ENCODE measurements at places on chromosomes 7 and 10. TPM values are rescaled to one million over a fixed set of nuclear protein-coding genes. Genes with fewer than 3 reads are reported as not detected.

- no peak for DNase-seq
Measured at GRCh38 chr10:118148247-118148646, 101.5 kb upstream of the RAB11FIP2 start.

- no peak for DNase-seq
Measured at GRCh38 chr10:132876993-132877431, 65.4 kb downstream of the CFAP46 start.

DNA sequence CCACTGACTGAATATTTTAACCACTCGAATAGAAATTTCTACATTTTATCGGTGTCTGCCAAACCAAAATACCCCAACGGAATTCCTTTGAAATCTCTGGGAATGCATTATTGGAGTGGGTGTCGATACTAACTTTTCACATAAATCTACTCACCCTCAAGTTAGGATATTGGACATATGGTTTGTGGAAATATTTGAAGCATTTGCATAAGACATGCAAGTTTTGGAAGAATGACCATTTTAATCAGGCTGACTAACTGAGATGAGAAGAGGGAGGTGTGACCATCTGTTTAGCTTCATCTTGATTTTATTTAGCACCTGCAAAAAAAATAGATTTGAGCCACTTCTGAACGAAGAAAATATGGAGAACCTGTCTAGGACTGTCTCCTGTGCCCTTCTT is 61.2 kb downstream of the KLF6 start:
- no peak for DNase-seq

GRCh38 chr7:16212610-16213009 is 208.7 kb downstream of the CRPPA start:
- DNase-seq: no peak

- no peak for DNase-seq
Measured at GRCh38 chr10:22723783-22724182, 9.4 kb upstream of the PIP4K2A start.

Gene CPXM2
- 7.3 TPM for total RNA-seq

- no peak for DNase-seq
Measured at GRCh38 chr7:69656890-69657289, 58.6 kb downstream of the AUTS2 start.

DNA sequence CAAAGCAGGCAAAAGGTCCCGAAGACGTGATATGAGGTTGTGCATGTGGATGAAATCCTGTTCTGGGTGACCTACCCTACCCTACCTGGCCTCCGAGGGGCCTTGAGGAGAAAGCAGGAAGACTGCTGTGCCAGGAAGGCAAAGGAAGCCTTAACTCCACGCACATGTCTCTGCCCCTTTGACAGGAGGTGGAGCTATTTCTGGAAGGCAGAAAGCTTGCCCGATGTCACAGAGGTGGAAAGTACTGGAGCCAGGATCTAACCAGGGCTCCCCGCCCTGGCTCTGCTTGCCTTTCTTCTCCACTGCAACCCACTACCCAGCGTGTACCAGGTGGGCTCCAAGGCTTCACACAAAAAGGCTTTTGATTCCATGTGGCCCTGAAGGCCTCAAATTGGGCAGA is 66.4 kb upstream of the DDC start:
- DNase-seq: no peak

DNA sequence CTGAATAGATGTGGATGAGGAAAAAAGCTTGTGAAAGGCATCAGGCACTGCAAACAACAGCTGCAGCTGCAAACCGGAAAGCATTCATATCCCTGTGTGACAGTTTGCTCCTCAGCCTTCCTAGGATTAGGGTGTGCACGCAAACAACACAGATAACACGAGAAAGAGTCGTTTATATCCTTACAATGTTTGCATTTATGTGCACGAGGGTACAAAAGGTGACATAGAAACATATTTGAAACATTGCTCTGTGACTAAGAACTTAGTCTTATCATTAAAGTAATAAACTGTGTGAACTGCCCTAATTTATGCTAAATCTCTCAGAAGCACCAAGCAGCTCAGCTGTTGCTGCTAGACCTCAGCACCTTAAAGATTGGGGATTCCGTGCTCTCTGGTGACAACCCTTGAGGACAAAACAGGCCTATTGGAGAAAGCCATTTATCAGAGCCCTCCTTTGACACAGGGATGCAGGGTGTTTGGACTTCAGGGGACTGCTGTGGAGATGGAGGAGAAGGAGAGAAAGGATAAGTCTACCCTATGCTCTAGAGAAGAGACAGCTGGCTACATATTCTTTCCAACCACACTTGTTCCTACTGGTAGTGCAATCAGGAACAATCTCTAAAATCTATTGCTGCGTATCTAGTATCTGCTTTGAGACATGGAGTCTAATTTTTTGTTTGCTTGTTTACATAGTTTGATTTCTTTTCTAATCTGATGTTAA is 176.2 kb downstream of the GNAT3 start:
- DNase-seq: no peak

Gene KCP
- 1.6 TPM for total RNA-seq

DNA sequence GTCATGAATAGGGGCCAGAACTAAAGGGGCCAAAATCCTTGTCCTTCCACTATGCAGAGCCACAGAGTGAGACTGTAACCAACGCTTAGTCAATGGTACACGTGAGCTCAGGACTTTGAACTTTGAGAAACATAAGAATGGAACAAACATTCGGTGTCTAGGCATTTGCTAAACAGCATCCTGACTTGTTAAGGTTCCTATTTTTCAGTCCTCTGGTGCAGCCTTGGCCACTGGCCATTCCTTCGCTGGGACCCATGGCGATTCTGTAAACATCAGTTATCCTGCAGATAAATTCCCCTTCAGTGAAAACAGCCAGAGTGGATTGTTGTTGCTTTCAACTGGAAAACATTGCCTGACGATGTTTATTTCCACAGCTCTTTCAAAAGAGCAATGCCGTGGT is 266.8 kb downstream of the SORCS1 start:
- DNase-seq: no peak

DNA sequence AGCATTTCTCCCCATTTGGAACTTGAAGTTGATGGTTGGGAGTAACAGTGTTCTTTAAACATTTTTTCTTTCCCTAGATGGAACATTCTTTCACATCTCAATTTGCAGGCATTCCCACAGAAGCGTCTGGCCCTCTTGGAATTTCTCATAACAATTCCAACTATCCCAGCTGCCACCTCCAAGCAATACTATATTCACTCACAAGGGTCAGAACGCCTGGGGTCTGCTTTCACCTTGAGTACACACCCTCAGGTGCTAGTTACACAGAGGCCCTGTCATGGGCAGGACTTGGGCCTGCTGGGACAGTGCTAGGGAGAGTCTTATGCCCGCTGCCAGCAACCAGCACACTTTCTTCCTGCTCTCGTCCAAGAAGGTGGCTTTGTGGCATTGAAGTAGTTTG is 136.5 kb downstream of the JCAD start:
- DNase-seq: no peak

Gene PRR15
- 2.7 TPM for total RNA-seq

GRCh38 chr10:15739254-15739970 is 19.7 kb upstream of the ITGA8 start:
- DNase-seq: no peak

Gene MEOX2
- 11.7 TPM for total RNA-seq

Gene EPHB4
- 36.9 TPM for total RNA-seq

Gene ZNF518A
- total RNA-seq: 19.8 TPM

Gene TRIM4
- 45.2 TPM for total RNA-seq

GRCh38 chr7:149606826-149607225 is 109.2 kb upstream of the ZNF746 start:
- no peak for DNase-seq

Gene GRID1
- total RNA-seq: 3.5 TPM

GRCh38 chr10:924524-924859 is 7.0 kb downstream of the LARP4B start:
- DNase-seq: no peak

DNA sequence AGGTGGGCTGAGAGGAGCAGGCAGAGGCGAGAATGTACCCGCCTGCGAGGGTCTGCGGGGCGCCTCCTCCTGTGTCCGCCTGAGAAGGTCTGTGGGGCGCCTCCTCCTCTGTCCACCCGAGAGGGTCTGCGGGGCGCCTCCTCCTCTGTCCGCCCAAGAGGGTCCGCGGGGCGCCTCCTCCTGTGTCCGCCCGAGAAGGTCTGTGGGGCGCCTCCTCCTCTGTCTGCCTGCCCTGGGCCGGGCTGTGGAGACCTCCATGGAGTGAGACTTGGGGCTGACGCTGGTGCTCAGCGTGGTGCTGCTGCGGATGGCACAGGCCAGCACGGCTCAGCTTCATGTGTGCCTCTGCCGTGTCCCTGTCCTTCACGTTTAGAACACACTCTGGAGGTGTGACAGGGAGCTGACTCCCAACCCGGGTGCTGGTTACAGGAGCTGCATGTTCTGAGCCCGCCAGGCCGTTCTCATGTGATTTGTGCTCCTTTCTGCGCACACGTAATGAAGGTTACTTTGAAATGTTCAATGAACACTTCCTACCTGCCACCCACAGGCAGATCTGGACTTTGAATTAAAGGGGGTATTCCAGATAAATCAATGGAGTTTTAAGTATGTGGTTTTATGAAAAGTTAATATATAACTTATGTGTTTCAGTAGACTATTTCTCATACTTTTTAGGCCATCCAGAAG is 20.5 kb upstream of the GET4 start:
- no peak for DNase-seq

DNA sequence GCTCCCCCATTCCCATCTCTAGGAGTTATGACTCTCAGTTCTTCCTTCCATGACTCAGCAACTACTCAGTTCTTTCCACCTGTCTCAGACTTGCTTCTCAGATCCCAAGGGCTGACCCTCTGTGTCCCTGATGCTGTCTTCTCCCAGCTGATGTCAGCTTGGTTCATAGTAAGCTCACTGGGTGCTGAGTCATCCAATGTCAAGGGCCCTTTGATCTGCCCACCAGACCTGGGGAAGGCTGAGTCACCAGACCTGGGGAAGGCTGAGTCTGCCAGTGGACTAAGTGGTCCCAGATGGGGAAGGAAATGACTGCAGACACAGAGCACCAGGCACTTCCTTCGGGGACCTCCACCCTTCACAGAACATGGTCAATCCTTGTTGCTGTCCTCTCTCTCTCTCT is 76.1 kb upstream of the ZEB1 start:
- no peak for DNase-seq

Gene WNT2
- 0.63 TPM for total RNA-seq

DNA sequence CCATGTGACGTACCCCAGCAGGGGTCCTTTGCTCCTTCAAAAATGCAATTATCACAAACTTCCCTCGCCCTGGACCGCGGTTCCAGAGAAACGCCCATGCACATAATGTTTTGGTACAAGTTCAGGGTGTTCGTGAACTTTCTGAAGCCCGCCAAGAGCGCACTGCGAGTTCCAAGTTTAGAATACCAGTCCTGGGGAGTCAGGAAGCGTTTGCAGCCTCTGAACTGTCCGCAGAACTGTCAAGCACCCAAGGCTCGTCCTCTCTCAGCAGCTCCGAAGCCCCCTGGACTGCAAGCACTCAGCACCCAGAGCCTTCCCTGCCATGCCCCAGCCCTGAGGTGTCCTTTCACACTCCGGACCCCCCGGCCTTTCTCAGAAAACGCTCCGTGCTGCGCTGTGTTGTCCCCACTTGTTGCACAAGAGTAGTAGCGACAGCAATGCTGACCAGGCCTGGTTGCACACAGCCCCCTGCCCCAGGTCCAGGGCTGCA is 30.3 kb downstream of the CALML3 start:
- DNase-seq: no peak

- DNase-seq: no peak
Measured at GRCh38 chr7:130096243-130096827, 26.0 kb downstream of the KLHDC10 start.

Gene TCERG1L
- not detected for total RNA-seq

- DNase-seq: no peak
Measured at GRCh38 chr10:49678827-49679479, 498 bp upstream of the C10orf53 start.

- DNase-seq: no peak
Measured at GRCh38 chr10:89002226-89002978, 11.8 kb downstream of the FAS start.

DNA sequence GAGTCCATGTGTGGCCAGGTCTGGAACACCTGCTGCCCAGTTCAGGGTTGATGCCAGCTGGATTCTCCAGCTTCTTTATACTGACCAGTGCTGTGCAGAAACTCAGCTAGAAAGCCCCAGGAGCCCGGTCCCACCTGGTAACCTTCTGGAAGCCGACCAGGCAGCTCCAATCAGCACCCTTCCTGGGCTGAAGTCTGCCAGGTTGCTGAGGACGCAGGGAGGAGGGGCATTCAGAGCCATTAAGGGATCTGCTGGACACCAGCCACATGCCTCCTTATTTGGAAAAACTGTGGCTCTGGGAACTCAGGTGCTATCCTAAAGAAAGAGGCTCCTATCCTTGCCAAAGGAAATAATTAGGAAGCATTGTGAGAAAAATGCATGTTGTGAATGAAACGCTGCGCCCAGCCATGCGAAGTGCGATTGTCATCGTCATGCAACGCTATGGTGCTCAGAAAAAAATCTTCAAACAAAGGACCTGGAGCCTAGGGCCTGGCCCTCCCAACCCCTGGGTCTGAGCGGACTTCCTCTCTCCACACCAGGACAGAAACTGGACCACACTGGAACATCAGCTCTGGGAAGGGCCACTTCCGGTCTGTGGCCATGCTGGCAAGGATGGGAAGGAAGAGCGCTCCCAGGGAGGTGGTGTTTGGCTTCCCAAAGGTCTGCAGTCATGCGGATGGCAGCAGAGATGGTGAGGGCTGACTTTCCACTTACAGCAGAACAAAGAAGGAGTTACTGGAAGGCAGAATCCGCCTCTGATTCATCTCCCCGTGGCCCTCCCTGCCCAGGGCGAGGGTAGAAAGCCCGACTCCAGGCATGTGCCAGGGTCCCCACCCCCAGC is 90.1 kb downstream of the FAM53B start:
- DNase-seq: no peak

DNA sequence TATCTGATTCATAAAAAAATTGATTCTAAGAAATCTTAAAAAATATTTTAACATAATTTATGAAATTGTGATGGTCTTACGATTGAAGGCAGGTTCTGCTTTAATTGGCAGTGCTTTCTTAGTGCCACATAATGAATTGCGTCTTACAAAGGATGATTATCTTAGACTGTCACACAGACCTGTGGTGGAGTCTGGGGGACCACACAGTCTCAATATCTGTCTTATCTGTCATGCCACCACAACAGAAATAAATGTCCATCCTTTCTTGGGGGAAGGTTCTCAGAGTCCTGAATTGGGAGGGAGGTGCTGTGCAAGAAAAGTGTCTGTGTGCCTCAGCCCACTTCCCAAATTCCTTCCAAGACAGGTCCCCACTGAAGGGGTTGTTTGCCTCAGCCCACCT is 34.0 kb downstream of the ZDHHC6 start:
- DNase-seq: no peak

All from omental fat pad (tissue), 4 donors.